ENCODE measurements at places on chromosomes 4 and X.

DNA sequence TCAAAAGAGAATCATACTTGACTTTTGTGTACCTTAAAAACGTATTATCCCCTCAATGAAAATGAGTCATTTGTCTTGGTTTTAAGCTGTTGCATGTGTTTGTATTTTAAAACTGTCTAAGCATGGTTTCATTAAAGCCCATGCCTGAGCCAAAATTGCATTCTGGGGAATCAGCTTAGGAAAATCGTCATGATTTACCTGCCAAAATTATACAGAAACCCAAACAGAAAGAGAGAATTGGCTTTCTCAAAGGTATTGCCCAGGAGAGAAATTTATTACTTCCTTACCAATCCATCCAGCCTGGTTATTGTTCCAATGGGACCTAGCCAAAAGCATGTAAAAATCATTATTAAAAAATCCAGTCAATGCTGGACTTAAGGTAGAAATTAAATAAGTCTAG lies 37.6 kb downstream of the GPR174 start:
- no peak for DNase-seq

DNA sequence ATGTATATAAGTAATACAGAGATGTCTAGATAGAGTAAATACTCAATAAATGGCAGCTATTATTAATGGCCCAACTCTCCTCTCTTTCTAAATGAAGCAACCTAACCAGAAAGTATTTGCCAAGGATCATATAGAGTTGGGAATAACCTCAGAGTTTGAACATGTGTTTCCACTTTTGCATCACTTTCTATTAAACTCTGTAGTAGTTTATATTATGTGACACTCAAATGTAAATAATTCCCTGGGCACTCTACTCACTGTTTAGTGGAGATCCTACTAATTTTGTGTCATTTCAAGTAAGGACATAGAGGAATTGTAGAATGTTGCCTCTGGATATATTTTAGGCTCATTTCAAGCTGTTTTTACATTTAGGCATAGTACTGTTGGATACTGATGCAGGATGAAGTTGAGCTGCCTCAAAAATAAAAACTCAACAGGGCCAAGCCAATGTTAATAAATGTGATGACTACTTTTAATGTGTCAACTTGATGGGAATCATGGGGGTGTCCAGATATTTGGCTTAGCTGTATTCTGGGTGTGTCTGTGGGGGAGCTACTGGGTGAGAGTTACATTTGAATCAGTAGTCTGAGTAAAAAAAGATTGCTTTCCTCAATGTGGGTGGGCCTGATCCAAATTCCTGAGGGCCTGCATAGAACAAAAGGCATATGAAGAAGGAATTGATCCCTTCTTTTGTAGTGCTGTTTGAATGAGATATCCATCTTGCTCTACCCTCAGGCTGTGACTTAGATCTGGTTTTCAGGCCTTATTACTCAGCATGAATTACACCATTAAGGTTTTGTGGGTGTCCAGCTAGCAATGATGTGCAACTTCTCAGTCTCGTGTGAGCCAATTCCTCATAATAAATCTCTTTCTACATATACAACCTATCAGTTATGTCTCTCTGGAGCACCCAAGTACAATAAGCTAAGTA lies 1368.2 kb downstream of the STIM2 start:
- no peak for DNase-seq

- no peak for DNase-seq
These were observed 250.7 kb upstream of the PGRMC2 start for GRCh38 chr4:128538111-128538882.

GRCh38 chr4:148015468-148015867 lies 283.6 kb downstream of the ARHGAP10 start:
- DNase-seq: no peak

DNA sequence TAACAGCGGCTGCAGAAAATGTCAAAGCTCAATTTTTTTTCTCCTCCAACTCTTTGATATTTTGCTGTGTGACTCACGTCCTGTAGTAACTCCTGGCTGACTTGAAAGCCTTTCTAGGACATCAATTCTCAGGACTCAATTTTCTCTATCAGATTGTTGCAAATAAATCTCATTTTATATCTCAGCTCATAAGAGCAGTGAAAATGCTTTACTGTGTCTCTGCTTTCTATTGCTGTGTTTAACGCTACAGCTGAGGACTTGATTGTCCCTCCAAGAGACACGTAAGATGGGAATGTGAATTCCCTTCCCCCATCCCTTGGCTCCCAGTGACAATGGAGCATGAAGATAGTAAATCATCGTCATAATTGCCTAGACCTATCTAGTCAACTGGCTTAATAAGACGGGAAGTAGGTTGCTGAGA lies 20.5 kb upstream of the CBR4 start:
- no peak for DNase-seq

GRCh38 chr4:114277690-114278089 lies 298.2 kb upstream of the ARSJ start:
- no peak for DNase-seq

GRCh38 chr4:182369211-182369610 lies 126.0 kb downstream of the TENM3 start:
- no peak for DNase-seq

GRCh38 chrX:130340271-130340670 lies 552 bp downstream of the SLC25A14 start:
- no peak for DNase-seq

- DNase-seq: no peak
These were observed 35.3 kb upstream of the CHRNA9 start for GRCh38 chr4:40299811-40300292.

DNA sequence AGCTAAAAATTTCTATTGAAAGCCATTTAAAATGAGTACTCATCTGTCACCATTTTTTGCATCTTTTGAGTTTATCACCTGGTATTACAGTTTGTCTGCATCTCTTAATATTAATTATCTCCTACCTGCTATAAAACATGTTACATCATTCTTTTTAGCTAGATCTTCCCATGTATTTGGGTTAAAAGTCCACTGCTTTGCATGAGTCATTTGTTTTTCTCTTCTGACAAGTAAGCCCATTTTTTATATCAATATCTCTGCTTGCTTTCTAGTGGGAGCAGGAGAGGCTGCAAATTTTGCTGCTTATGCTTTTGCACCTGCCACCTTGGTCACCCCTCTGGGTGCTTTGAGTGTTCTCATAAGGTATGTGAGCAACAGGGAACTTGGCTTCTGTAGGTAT lies 16.1 kb downstream of the NIPAL1 start:
- no peak for DNase-seq

DNA sequence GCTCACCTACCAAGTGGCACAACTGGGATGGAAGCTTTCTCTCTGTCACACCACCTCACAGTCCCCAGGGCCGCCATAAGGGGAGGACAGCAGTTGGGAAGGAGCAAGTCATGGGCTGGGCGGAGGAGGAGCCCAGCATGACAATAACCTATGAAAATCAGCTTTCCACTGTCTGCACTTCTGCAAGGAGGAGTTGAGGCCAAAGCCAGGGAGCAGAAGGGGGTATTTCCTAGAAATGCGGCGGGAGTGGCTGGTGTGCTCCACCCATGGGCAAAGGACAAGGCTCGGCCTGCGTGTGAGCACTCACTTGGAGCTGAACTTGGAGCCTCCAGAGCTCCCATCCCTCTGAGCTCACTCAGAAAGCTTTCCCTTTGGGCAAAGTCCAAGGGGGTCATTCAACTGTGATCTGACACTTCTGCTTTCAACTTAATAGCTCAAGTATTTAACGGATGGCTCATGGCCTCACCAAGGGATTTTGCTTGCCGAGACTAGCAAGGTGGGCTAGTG lies 18.5 kb downstream of the APLN start:
- DNase-seq: no peak

DNA sequence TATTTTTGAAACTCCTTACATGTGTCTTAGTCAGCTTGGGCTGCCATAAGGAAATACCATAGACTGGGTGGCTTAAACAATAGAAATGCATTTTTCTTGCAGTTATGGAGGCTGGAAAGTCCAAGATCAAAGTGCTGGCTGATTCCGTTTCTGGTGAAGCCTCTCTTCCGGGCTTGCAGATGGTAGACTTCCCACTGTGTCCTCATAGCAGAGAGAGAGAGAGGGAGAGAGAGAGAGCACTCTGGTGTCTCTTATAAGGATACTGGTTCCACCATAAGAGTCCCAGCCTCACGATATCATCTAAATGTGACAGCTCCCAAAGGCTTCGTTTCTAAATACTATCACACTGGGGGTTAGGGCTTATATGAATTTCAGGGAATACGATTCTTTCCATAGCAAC lies 39.7 kb downstream of the ENPEP start:
- DNase-seq: no peak

DNA sequence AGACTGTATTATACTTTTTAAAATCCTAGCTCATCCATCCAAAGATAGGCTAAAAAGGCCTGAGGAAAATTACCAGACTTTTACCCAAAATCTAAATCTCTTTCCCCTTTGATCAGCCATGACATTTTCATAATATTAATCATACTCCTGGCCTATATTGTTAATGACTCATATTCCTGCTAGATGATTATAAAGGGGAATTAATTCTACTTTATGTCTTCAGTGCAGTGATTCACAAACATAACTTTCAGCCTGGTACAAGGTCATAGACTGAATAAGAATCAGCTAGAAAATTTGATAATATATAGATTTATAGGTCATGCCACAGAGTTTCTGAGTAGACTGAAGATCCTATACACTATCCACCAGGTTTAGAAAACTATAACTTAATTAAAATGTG lies 1905.4 kb downstream of the C4orf33 start:
- no peak for DNase-seq

- DNase-seq: peak; percentile 0
These were observed 174.1 kb downstream of the RBMX2 start for GRCh38 chrX:130575831-130576389.

DNA sequence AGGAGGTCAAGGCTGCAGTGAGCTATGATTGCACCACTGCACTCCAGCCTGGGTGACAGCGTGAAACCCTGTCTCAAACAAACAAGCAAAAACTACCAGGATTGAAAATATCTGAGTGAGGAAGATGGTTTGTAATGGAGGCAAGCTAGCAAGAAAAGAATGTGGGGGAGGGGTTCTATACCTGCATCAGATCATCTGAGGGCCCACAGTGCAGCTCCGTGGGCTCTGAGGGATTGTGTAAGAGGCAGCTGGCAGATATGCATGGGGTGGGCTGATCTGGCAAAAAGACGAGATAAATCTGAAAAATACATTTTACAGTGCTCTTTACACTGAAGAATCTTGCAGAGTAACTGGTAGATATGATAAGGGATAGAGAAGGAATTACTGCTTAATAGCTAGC lies 28.9 kb upstream of the CHRNA9 start:
- DNase-seq: no peak

DNA sequence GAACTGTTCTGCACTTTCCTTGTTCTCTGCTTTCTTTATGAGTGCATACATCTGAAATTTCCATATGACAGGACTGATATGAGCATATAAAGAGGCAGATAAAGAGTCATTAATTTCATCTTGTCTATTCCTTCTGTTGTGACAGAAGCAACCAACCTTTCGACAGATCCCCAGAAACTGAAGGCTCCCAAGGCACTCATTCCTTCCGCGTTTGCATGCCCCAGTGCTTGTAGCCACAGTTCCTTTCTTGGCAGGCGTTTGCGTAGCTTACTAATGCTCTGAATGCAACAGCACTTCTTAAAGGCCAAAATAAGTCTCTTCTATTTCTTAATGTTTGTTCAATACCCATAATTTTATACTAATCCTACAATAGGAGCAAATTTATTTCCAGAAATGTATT lies 94.0 kb upstream of the TBL1X start:
- DNase-seq: no peak

DNA sequence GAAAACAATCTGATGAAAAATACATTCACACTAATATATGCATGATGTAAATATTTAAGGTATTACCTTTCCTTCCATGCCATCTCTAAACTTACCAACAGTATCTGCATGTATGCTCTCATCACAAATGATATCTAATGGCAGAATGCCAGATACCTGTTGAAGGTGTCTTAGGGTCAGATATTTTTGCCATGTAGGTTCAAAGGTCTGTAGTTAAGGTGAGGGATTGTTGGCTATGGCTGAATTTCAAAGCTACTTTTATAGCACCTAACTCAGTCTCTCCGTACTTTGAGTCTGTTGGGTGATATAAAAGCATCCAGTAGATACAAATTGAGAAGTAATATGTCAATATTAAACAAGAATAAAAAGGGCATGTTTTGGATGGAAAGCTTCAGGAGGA lies 19.8 kb upstream of the ANTXR2 start:
- no peak for DNase-seq

- no peak for DNase-seq
These were observed 71.3 kb upstream of the ANKRD50 start for GRCh38 chr4:124783847-124784246.

DNA sequence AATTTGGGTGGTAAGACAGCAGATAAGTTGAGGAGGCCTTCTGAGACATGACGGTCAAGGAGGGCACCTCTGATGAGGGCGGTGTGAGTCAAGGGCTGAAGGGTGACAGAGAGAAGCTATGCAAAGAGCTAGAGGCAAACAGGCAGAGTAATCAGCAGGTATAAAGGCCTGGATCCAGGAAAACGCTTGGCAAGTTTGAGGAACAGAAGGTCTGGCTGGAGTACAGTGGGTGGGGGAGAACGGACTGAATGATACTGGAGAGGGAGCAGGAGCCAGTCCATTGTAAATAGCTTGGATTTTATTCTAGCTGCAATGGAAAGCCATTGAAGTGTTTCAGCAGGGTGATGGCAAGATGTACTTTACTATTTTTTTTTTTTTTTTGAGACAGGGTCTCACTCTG lies 39.3 kb downstream of the RAB33B start:
- DNase-seq: no peak

- DNase-seq: peak; percentile 5
These were observed 57.6 kb downstream of the PROM1 start for GRCh38 chr4:16026160-16026761.

DNA sequence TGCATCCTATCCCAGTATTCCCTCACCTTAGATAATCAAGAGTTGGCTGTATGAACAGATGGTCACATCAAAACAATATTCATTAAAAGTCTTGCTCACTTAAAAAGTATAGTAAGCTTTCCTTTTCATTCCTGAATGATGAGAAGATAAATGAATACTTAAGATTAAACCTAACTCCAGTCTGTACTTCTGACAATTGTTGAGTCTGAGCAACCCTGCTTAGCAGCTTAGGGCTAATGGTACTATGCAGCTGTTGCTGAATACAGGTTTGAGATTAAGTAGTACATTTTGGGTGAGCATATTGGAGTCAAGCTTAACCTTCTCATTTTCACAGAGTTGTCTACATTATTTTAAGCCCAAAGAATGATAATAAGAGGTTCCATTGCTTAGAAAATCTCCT lies 121.7 kb upstream of the ETNPPL start:
- DNase-seq: no peak

DNA sequence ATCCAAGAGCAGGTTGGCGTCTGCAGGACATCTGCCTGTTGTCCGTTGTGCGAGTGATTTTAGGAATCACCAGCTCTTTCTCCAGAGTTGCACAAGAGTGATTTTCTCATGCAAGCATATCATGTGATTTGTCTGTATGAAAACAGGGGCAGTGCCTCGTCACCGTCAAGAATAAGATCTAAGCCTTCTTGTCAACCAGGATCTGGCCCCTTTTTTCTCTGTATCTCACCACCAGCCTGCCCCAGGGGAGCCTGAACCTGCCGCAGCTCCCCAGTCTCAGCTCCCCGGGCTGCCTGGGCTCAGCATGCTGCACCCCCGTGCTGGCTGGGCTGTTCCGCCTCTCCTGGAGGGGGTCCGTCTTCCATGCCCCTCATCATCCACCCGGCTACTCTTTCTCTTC lies 90.5 kb downstream of the STOX2 start:
- DNase-seq: no peak

Measured in CD4-positive, alpha-beta T cell treated with Interleukin-1 beta for 1 hour (primary cell).